ENCODE measurements at places on chromosomes 13 and 19.

- no peak for DNase-seq
These were observed 16.5 kb upstream of the CACTIN start for GRCh38 chr19:3642987-3643673.

DNA sequence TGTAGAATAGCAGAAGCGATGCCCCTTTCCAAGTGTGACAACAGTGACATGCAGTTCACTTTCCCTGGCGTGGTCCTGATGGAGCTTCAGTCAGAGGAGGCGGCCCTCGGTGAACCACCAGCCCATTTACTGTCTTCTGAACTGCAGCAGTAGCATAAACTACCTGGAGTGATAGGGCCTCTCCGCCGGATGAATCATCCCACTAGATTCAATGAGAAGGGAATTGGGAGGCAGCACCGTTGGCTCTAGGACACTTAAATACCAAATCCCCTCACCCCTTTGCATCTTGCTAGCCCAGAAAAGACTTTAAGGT lies 112.8 kb upstream of the GPR12 start:
- no peak for DNase-seq

DNA sequence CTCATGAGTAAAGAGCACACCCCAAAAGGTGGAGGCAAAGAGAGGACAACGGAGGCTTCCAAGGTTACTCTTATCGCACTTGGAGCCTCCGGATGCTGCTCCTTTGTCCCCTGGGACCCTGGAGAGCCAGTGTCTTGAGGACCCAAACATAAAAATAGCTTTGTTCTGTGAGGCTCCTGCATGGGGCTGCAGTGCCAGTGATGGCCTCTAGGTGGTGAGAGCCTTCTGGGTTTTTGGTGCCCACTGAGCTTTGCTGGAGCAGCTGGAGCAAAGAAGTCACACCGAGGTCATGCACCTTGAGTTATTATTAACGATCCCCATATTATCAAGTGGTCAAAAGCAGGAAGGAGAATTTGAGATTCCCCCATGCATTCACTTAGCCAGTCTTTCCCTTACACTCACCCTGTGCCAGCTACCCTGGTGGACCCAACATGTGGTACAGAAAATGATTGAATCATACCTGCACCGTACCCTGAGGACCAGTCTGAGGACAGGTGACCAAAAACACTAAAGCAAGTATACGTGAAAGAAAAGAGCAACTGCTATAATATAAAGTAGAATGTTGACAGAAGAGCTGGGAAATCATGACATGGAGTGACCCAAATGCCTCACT lies 41.5 kb downstream of the ZNF682 start:
- DNase-seq, result no peak

- no peak for DNase-seq
These were observed 150.1 kb downstream of the SHISA2 start for GRCh38 chr13:25901460-25902376.

- DNase-seq, result no peak
These were observed 514.0 kb downstream of the KLF5 start for GRCh38 chr13:73572824-73573223.

- no peak for DNase-seq
These were observed 672.5 kb upstream of the PCDH20 start for GRCh38 chr13:62088165-62088564.

- DNase-seq, result no peak
These were observed 5.1 kb downstream of the CBARP start for GRCh38 chr19:1232652-1233072.

GRCh38 chr13:78679329-78679728 lies 20.4 kb upstream of the OBI1 start:
- DNase-seq, result no peak

GRCh38 chr13:23918208-23918607 lies 20.9 kb upstream of the C1QTNF9B start:
- DNase-seq, result no peak

DNA sequence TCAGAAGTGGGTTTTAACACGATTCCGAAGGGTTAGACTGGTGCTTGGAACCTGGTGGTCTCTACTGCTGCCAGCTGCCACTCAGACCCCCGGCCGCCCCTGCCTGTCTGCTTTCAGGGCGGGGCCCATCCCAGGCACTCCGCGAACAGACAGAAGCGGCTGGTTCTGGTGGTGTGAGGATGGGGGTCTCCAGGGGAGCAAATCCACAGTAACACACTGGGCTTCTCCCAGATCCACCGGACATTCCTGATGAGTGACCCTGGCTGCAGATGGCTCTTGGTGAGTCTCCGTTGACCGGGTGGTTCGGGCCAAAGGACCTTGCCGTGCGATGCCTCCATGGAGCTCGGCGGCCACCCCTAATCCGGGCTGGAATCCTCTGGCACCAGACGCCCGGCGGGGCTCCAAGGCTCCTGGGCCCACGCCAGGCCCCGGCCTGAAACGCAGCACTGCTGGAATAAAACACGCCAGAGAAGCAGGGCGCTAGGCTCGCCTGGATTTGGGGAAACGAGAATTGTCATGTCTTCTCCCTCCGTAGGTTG lies 2.1 kb upstream of the PTBP1 start:
- DNase-seq, result no peak

GRCh38 chr13:30618186-30618929 lies 638 bp downstream of the USPL1 start:
- DNase-seq, result no peak

- no peak for DNase-seq
These were observed 110.1 kb upstream of the RXFP2 start for GRCh38 chr13:31629085-31629780.

DNA sequence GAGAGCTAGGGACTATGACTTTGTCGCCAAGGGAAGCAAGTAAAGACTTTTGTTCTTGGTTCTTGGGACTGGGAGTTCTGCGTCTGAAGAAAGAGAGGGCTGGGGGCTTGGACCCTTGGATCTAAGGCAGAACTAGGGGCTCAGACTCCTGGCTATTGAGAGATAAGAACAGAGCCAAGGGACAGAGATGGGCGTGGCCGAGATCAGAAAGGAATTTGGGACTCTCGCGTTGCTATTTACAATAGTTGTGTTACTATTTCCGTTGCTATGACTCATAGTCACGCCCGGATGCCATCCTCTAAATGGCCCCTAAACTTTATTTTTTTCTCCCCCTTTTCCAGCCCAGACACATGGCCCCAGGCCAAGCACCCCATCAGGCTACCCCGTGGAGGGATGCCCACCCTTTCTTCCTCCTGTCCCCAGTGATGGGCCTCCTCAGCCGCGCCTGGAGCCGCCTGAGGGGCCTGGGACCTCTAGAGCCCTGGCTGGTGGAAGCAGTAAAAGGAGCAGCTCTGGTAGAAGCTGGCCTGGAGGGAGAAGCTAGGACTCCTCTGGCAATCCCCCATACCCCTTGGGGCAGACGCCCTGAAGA lies 759 bp downstream of the PPP1R15A start:
- DNase-seq, result peak; percentile 82

DNA sequence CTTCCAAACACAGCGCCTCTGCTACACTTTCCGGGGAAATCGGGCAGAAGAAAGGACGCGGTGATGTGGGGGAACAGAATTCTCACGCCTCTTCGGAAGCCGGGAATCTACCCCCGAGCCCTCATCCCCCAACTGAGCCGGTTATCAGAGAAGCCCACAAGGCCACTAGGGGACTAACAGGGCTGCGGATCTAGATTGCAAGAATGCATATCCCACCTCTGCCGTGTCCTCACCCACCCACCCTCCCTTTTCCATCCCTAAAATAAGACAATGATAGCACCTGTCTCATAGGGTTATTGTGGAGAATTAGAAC lies 1.1 kb downstream of the IGFLR1 start:
- no peak for DNase-seq

DNA sequence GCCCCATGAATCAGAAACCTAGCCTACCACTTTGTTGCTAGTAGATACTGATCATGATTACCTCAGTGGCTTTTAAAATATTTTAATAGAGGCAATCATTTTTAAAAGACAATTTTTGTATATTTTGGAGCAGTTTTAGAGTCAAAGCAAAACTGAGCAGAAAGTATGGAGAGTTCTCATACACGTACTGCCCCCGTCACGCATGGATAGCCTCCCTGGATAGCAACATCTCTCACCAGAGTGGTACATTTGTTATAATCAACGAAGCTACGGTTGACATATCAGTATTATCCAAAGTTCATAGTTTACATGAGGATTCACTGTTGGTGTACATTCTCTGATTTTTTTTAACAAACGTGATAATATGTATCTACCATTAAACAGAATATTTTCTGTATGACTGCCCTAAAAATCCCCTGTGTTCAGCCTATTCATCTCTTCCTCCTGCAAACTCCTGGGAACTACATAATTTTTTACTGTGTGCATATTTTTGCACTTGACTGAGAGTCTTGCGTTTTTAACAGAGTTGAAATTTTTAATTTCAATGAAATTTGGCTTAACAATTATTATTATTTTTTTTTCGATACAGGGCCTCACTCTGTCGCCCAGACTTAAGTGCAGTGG lies 1436.8 kb upstream of the PCDH9 start:
- no peak for DNase-seq

- DNase-seq, result no peak
These were observed 13.5 kb downstream of the SNRNP70 start for GRCh38 chr19:49098795-49099194.

- no peak for DNase-seq
These were observed 2602.5 kb downstream of the PCDH9 start for GRCh38 chr13:64627654-64628053.

- DNase-seq, result peak; percentile 75
These were observed 34.6 kb downstream of the CEBPA start for GRCh38 chr19:33267706-33268105.

DNA sequence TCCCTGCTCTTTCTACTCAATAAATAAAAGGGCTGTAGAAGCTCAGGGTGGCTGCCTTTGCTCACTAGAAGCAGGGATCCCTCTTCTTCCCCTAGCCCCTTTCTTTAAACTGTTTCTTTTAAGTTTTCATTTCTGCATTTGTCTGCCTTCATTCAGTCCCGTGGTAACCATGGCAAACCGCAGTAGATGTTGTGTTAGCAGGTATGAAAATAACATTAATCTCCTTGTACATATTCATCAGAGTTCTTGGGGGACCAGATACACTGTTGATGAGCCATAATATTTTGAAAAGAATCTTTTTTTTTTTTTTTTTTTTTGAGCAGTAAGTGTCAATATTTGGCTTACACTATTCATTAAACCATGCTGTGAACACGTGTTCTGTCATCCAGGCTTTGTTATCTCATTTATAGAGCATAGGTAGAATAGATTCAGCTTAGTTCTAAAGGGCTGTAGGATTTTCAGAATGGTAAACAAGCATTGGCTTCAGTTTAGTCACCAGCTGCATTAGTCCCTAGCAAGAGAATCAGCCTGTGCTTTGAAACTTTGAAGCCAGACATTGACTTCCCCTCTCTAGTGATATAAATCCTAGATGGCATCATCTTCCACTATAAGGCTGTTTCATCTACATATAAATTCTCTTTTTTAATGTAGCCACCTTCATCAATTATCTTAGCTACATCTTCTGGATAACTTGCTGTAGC lies 59.4 kb upstream of the SPRY2 start:
- DNase-seq, result no peak

DNA sequence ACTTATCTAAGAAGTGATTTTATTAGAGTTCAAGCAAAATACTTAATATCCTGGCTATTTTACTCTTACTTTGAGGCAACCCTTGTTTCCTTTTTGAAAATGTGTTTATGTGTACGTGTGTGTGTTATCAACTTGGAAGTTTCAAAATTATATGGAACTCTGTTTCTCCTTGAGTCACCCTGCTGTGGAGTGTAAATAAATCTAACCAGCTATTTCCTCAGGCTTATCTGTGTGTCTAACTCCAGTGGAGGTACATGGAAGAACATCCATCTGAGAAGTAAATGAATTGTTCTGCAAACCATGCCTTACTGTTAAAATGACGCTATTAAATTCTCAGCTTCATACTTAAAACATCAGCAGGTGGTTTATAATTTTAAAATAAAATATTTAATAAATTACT lies 583.4 kb upstream of the SLITRK5 start:
- no peak for DNase-seq

- no peak for DNase-seq
These were observed 8.6 kb downstream of the KCTD15 start for GRCh38 chr19:33805313-33805712.

GRCh38 chr19:2309734-2310362 lies 1.9 kb upstream of the LINGO3 start:
- no peak for DNase-seq

GRCh38 chr13:48446464-48446863 lies 33.6 kb upstream of the LPAR6 start:
- no peak for DNase-seq

DNA sequence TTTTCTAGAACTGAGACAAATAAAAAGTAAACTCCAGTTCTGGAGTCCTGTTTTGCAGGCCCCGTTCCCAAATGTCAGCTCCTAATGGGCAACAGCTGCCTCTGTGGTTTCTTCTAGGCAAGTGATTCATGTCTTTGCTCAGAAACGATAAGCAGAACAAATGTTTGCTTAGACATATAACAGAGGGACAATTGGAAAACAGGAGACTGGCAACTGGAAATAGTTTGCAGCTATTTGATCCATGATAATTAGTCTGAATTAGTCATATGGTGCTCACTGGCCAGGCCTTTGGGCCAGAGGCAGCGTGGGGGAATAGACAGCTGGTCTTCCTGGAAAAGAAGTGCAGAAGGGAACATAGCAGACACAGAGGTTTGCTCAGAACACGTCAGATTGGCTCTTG lies 29.2 kb upstream of the TSHZ3 start:
- DNase-seq, result no peak

DNA sequence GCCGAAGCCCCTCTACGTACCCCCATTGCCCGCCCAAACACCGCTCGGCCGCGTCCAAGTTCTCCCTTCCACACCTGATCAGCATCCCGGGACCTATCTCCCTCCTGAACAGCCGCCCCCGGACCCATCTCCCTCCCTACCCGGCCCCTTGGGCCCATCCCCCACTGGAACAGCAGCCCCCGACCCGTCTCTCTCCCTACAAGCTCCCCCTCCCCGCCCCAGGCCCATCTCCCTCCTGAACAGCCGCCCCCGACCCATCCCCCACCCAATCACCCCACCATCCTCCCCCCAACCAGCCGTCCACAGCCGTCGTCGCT lies 610 bp downstream of the ZSCAN1 start:
- DNase-seq, result no peak

DNA sequence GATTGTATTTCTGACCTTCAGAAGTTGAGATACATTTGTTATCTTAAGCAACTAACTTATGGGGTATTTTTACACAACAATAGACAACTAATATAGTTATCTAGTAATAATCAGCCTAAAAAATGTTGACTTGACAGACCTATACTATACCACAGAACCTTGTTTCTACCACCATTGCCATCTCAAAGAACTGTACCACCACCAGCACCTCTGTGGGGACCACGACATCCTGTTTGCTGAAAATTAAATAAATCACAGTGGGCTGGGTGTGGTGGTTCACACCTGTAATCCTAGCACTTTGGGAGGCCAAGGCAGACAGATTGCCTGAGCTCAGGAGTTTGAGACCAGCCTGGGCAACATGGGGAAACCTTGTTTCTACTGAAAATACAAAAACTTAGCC lies 24.0 kb downstream of the TSKS start:
- no peak for DNase-seq

- DNase-seq, result no peak
These were observed 7.0 kb upstream of the LRP3 start for GRCh38 chr19:33187183-33187540.

DNA sequence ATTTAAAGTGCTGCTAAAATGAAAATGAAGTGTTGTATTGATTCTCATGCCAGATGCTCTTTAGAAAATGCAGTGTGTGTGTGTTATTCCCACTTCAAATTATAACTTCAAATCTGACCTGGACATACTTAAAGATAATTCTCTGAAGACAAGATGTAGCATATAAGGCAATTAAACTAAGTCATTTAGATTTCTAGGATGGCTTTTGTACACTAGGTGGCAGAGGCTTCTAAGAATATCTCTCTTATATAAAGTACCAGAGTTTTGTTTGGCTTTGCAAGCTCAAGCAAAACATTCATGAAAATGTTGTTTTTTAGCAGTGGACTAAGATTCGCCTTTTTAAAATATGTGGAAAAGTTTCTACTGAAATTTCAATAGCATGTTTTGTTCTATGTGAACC lies 407.2 kb downstream of the GPC5 start:
- no peak for DNase-seq
